Stimulated activated CD8-positive, alpha-beta memory T cell treated with anti-CD3 and anti-CD28 coated beads, Interleukin-2, amount 100 ng/mL, for 1 hour (primary cell): ENCODE measurements at places on chromosomes 1 and 21.
A peak's percentile ranks its signal among the peaks of the same experiment; 100 is the strongest.

DNA sequence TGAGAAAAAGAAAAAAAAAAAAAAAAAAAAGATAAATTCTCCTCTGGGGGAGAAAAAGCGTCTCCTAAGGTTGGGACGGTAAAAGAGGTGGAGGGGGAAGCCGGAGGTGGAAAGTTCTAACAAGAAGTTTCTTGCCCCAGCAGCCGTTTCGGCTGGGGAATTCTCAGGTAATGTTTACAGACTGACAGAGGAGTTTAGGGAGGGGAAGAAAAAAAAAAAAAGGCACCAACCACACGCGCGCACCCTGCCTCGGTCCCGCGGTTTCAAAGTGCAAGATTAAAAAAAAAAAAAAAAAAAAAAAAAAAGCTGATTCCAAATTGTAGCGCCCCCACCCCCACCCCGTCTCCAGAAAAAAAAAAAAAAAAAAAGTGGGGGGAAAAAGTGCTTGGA, 504 bp downstream of the DHRS3 start:
- DNase-seq, result no peak

- DNase-seq, result no peak
Measured at GRCh38 chr1:201562257-201562656, 23.3 kb downstream of the NAV1 start.

DNA sequence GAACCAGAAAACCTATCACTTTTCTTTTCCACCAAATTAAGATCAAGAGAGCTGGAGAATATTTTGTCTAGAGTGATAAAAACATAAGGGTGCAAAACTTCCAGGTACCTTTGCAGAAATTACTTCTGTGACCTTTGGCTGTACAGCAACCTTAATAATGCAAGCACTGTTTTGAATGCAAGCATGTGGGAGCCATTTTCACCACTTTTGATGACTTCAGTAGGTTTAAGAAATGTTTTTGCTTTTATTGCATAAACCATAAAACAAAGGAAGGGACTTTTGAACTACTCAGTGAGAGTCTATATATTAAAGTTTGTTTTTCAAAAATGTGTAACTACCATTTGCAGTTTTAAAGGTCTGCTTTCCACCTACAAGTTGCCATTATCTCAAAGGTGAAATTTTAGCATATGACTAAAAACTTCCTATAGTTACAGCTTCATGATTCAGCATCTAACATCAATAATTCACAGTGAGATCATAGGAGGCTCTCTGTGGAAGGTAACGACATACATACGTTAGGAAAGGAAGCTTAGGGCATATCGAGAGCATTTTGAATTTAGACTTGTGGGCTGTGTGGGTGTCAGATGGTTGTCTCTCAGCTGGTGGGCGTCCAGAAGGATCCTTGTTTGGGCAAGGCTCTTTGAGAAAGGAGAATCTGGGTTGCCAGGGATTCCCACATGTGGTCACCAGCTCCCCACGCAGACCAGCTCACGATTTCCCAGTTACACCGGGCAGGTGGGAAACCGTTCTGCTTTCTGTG, 1.1 kb upstream of the GADD45A start:
- DNase-seq, result peak; percentile 5

DNA sequence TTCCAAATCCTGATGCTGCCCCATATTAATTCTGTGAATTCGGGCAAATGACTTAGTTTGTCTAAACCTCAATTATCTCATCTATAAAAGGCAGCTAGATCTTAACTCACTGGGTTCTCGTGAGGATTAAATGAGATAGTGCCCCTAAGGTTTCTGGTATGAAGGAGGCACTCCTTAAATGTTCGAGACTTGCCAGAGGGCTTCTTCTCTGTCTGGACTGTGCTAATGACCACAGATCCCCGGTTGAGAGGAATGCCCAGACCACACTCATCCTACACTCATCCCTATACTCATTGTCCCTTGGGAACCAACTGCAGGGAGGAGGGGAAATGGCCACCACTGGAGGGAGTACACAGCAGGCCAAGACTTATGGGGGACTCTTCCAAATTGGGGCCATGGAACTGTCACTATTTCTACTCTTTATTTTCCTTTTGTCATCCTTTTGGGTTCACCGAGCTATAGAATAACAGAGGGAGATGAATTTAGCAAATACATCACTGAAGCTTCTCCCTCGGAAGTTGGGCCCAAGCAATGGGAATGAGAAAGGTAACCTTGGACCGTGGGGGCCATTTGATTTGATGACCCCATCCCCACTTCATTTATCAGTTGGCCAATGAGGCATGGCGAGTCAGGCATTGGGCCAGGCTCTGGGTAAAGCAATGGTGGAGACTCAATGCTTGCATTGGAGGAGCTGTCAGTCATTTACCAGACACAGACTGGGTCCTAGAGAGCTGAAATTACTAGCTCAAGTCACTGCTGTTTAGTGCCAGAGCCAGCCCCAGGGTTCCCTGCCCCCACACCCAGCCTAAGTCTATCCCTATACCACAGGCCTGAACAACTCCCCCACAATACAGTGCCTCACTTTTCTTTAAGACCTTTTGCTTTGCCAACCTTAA, 5.1 kb downstream of the ATF3 start:
- DNase-seq, result no peak

- DNase-seq, result no peak
Measured at GRCh38 chr1:225963735-225964530, 22.9 kb upstream of the LEFTY2 start.

DNA sequence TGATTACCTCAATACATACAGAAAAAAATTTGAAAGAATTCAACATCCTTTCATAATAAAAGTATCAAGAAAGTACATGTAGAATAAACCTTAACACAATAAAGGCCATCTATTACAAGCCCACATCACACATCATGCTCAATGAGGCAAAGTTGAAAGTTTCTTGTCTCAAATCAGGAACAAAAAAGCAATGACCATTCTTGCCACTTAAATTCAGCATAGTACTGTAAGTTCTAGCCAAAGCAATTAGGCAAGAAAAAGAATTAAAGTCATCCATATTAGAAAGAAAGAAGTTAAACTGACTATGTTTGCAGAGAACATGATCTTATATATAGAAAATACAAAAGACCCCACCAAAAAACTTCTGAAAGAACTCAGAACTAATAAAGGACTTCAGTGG, 44.5 kb downstream of the KCNT2 start:
- no peak for DNase-seq

DNA sequence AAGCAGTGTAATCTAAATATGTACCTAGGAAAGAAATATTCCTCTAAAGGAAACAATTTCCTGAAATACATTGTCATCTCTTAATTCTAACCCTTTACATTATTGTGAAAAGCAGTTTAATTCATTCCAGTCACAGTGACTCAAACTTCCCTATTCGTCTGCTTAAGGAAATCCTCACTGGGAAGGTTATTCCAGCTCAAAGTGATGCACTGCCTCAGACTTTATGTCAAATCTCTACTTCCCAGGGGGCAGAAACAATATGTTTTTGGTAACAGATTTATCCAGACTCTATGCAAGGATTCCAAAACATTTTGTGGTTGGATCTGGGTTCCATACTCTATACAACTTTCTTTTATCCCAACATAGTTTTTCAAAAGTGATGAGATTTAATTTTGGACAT, 145.2 kb downstream of the NTMT2 start:
- DNase-seq, result no peak

DNA sequence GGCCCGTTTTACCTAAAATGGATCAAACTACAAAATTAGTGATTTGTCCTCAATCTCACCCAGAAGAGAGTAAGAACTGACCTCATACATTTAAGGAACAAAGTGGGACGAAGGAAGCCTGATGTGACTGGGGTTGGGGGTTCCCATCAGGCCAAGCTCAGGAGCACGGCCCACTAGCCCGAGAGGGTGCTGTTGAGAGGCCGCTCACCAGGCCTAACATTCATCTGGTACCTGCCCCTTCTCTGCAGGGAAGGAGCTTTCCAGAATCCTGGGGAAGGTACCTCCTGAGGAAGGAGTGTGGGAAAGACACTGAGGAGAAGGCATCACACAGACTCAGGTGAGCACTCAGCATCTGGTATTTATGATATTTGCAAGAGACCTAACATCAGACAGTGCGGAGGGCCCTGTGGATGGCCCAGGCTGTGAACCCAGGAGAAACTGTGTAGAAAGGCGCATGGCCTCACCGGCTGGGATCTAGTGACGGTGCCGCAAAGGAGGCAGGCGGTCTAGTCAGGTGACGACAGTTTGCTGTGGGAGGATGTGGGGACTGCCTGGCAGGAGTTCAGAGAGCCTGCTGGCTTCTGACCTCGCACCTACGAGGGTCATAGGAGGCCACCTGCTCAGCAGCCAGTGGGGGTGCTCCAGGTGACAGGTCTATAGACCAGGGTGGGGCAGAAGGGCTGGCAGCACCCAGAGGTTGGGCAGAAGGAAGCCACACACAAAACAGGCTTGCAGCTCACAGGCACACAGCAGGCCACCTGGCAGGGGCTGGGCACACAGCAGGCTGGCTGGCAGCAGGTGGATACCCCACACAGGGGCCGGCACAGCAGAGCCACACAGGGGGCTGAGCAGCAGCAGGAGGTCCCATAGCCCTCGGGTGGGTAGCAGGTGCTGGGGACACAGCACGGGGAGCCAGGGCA, 543 bp downstream of the KRTAP12-4 start:
- DNase-seq, result no peak

GRCh38 chr1:158071138-158071537, 77.7 kb downstream of the KIRREL1 start:
- DNase-seq, result no peak

DNA sequence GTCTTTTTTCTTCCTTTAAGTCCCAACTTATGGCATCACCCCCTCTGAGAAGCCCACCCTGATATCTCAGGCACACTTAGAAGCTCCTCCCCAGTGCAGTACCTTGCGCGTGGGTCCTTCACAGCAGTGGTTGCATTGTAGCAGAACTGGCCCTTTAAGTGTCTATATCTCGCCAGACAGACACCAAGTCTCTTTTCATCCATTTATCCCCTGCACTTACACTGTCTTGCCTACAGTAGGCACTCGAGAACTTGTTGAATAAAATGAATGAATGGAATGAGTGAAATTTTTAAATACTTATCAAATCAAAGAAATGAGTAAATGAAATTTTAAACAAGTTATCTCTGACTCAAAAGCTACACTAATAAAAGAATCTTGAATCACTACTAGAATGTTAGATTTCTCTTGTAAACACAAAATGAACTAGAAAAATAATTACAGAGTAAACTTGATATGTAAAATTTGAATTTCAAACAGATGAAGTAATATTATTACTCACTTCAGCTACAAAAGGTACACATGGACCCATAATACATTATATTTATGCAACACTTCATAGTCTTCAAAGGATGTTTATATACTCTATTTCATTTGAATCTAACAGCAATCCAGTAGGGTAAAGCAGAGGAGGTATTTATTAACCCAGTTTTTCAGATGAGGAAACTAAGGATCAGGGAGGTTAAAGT, 54.7 kb upstream of the MAN1A2 start:
- DNase-seq, result no peak

DNA sequence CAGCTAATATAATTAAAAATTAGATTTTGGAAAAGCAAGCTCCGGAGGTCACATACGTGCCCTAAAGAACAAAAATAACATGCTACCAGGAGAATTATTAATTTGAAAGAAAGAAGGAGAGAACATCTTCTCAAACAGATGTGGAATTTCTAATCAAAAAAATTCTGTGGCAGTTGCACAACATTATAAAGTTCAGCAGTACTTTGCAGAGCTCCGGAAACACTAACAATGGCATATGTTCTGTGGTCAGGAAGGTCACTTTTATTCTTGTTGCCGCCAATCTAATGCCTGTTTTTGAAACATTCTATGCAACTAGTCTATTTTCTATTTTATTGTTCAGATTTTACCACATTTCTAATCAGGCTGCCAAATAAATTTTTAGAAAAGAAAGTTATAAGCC, 186.8 kb downstream of the SMYD3 start:
- no peak for DNase-seq

- no peak for DNase-seq
Measured at GRCh38 chr1:48048980-48049379, 51.8 kb upstream of the TRABD2B start.

DNA sequence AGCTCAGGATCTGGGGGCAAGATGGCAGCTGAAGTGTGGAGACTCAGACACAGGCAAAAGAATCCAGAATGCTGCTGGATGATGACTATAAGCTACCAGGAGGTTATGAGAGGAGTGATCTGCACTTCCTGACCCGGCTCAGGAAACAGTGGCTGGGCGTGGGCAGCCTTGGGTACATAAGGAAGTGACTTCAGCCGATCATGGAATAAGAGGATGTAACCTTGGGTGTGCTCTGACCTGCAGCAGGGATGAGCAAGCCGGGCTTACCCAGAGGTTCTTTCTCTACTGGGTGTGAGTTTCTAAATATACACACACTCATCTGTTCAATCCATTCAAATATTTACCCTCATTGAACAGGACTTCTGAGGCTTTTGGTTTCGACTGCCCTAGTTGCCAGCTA, 62.7 kb downstream of the CD34 start:
- DNase-seq, result no peak

DNA sequence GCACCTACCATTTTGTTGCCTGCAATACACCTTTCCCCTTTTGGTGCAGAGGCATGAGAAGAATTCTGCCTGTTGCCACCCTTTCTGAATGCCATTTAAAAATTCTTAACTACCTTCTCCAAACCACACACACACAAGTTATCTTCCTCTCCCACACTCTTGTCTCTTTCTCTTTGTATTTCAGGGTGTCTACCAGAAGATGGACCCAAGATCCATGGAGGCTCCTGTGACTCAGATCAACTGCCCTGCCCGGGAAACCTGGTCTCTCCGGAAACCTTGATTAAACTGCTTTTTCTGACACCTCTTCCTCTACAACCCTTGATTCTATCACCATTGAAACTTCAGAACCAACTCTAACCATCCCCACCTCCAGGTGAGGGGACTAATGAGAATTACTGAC, 2.4 kb upstream of the TARS2 start:
- DNase-seq, result no peak

GRCh38 chr1:101293461-101294051, 56.7 kb downstream of the S1PR1 start:
- DNase-seq, result peak; percentile 24

- DNase-seq, result no peak
Measured at GRCh38 chr1:214548988-214549387, 2.4 kb downstream of the PTPN14 start.

- DNase-seq, result no peak
Measured at GRCh38 chr1:64839732-64840405, 95.0 kb downstream of the RAVER2 start.

- DNase-seq, result no peak
Measured at GRCh38 chr1:10209590-10209904, 823 bp upstream of the KIF1B start.

GRCh38 chr1:150596095-150596892, 16.9 kb upstream of the MCL1 start:
- DNase-seq, result no peak

GRCh38 chr1:84985365-84985764, 11.5 kb downstream of the MCOLN2 start:
- no peak for DNase-seq

GRCh38 chr1:21741206-21741605, 41.7 kb downstream of the USP48 start:
- no peak for DNase-seq
